T-cell (primary cell): ENCODE measurements at places on chromosomes 13 and 19. TPM values are rescaled to one million over a fixed set of nuclear protein-coding genes. Genes with fewer than 3 reads are reported as not detected.

- no peak for DNase-seq
These were observed 26.9 kb upstream of the PIK3R2 start for GRCh38 chr19:18126097-18126496.

GRCh38 chr19:12834566-12834943, at the start of gene RTBDN:
TSS of gene RTBDN (minus strand) at chr19:12834579. CDS start at chr19:12829979, 4,600 bp downstream.
- no peak for DNase-seq

DNA sequence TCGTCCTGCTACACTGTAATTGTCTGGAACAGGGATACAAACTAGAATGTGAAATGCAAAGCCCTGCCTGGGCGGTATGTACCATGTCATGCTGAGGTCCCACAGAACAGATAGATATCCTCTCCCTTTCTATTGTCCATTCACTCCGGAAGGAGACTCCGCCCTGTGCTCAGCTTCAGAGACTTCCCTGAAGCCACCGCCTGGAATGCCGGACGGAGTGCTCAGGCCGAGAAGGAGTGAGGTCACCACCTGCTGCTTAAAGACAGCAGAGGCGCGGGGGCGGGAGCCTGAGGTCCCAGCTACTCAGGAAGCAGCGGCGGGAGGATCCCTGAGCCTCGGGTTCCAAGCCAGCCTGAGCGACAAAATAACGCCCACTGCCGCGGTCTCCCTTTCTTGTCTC, 890 bp upstream of the ZNF611 start:
- no peak for DNase-seq

DNA sequence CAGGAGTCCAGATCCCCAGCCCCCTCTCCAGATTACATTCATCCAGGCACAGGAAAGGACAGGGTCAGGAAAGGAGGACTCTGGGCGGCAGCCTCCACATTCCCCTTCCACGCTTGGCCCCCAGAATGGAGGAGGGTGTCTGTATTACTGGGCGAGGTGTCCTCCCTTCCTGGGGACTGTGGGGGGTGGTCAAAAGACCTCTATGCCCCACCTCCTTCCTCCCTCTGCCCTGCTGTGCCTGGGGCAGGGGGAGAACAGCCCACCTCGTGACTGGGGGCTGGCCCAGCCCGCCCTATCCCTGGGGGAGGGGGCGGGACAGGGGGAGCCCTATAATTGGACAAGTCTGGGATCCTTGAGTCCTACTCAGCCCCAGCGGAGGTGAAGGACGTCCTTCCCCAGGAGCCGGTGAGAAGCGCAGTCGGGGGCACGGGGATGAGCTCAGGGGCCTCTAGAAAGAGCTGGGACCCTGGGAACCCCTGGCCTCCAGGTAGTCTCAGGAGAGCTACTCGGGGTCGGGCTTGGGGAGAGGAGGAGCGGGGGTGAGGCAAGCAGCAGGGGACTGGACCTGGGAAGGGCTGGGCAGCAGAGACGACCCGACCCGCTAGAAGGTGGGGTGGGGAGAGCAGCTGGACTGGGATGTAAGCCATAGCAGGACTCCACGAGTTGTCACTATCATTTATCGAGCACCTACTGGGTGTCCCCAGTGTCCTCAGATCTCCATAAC, at the start of gene APOE:
APOE (plus strand) TSS at position 360 of the 724 bp plus-strand sequence. CDS start 829 bp downstream, outside the sequence.
- DNase-seq, result no peak

- no peak for DNase-seq
These were observed 3.9 kb upstream of the CELF5 start for GRCh38 chr19:3220576-3220975.

TMEM272 gene
- 5.8 TPM for total RNA-seq

LSR gene
- 52.7 TPM for total RNA-seq

MAMSTR gene
- 2.0 TPM for total RNA-seq

DNA sequence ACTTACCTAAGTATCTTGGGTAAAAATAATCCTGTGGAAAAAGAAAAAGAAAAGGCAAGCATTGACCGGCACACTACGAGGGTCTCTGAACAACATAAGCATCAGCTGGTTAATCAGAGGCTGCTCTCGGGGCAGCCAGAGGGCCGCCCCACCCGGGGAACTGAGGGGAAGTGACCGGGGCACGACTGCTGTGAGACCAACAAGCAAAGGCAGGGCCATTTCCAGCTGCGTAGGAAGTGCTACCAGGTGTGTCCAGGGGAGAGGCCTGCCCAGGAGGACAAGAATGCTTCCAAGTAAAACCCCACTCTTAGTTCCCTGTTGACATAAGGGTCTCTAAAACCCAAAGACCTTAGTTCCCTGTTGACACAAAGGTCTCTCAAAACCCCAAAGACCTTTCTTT, 15.9 kb downstream of the GAS6 start:
- no peak for DNase-seq

- no peak for DNase-seq
These were observed 968.7 kb upstream of the SLC10A2 start for GRCh38 chr13:104034891-104035290.
